ENCODE measurements at places on chromosomes 16 and 17.
A peak's percentile ranks its signal among the peaks of the same experiment; 100 is the strongest.

- DNase-seq, result no peak
Observed at GRCh38 chr16:82835487-82836155, 208.9 kb downstream of the CDH13 start.

DNA sequence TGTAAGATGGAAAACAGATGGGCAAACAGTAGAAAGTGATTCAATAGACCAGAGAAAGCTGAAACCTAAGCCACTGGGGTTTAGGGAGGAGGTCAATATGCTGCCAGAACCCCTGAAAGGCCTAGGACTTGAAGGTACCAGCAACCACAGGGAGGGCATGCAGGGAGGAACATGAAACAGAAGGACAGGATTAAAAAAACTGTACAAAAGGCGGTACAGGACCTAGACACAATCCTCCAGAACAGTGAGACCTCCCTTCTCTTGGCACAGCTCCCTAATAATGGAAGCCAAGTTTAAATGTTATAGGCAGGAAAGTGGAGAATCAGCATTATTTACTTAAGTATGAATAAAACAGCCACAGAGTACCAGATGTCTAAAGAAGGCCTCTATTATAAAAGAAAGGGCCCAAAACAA, 105.5 kb downstream of the SPAG9 start:
- peak; percentile 52 for DNase-seq

DNA sequence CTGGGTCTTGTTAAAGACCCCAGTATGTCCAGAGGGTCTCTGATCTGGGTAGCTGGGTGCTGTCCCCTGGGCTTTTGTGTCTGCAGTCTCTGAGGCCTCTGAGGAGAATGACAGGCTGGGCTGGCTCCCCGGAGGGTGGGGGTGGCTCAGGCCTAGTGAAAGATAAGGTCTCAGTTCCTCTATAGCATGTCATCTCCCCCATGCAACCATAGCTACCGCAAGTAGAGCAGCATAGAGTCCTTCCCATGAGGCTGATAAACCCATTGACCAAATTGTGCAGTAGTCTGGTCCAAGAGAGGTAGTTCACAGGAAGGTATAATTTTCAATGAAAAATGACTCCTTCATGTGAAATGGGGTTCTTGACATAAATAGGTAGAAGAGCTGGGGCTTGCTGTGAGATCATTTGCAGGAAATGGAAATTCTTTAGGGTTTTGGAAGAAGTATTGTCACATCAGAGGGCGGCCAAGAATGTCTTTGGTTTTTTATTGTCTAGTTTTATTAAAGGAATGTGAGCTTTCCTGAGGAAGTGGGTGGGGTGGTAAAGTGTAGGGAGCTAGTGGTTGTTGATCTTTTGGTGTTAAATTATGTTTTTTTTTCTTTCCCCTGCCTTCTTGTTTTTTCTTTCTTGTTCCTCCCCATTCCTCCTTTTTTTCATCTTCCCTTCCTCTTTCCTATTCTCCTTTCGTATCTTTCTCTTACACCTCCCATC, 21.0 kb downstream of the SLC7A6OS start:
- no peak for DNase-seq

- no peak for DNase-seq
Observed at GRCh38 chr17:8700546-8700945, 44.1 kb downstream of the CCDC42 start.

- no peak for DNase-seq
Observed at GRCh38 chr16:88285514-88285822, 97.3 kb upstream of the ZNF469 start.

DNA sequence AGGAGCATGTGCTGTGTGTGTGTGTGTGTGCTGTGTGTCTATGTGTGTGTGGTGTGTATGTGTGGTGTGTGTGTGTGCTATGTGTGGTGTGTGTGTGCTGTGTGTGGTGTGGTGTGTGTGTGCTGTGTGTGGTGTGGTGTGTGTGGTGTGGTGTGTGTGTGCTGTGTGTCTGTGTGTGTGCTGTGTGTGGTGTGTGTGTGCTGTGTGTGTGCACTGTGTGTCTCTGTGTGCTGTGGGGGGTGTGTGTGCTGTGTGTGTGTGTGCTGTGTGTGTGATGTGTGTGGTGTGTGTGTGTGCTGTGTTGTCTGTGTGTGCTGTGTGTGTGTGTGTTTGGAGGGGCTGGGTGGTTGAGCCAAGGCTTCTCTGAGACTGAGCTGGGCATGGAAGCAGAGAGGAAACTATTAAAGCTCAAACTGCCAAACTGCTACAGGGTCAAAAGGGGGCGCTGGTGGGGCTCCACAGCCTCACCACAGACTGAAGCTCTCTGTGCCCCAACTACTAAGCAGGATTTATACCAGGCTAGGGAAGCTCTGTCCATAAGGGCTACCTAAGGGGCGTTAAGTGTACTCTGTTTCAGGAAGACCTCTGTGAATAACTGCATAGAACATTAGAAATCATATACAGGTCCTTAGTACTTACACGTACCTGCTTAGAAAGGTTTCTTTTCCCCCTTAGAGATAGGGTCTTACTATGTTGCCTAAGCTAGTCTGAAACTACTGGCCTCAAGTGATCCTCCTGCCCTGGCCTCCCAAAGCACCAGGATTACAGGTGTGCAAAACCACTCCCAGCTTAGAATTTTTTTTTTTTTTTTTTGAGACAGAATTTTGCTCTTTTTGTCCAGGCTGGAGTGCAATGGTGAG, 27.8 kb upstream of the GHDC start:
- DNase-seq, result peak; percentile 33

GRCh38 chr17:69884846-69885245, 190.2 kb upstream of the KCNJ16 start:
- DNase-seq, result no peak
